Large intestine (tissue), 12 donors: ENCODE measurements at places on chromosomes 5 and 9. TPM values are rescaled to one million over a fixed set of nuclear protein-coding genes. Genes with fewer than 3 reads are reported as not detected.
A peak's percentile ranks its signal among the peaks of the same experiment; 100 is the strongest.

DNA sequence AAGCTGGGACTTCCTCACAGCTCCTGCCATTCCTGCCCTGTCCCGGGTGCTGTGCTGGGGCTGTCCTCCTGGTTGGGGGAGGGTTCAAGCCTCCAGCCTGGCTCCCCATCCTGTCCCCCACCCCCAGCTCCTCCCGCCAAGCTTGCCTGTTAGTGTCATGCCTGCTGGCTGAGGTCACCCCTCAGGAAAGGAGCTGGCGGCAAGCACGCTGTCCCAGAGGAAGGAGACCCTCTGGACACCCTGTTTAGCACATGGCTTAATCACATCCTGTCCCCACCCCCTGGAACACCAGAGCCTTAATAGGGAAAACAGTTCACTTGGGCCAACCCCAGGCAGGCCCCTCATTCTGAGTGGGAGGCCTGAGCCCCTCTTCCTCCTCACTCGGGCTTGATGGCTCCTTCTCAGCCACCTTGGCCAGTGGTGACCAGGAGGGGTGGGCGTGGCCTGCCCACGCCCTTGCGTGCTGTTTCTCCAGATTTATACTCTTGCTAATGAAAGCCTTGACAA lies 9.2 kb upstream of the PHYHD1 start:
- DNase-seq, result peak; percentile 32

GRCh38 chr5:137035480-137035878 lies 463.6 kb downstream of the SPOCK1 start:
- DNase-seq, result no peak

DNA sequence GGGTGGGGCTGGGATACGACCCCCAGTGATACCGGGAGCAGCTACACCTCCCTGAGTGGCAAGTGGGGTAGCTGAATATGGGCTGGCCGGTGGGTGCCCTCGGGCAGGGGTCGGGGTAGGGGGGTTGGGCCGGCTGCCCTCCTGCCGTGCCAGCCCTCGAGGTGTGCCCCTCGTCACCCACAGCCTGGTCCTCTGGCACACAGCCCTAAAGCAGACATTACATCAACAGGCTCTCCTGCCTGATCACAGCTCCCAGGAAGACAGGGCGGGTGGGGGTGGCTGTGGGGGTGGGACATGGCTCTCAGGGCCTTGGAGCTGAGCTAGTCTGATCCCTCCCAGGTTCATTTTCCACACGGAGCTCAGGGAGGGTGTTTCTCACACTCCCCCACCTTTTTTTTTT lies 23.2 kb downstream of the FBXW5 start:
- no peak for DNase-seq

DNA sequence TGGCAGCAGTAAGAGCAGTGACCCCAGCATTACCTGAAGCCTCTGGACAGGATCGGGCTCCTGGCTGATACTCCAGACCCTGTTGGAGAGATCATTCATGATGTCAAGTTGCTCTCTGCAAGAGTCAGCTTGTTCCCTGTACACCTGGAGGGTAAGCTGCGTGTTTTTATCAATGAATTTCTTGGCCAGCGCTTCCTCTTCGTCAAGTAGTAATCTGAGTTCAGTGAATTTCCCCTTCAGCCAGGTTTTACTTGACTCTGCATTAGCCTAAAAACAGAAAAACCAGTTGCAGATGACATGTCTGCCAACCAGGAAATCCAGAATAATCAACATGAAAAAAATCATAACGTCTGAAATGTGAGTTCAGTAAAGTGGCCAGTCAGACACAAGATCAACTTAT lies 19.1 kb downstream of the TRIM14 start:
- DNase-seq, result no peak

- no peak for DNase-seq
Measured at GRCh38 chr5:142461028-142461590, 136.3 kb upstream of the SPRY4 start.

DNA sequence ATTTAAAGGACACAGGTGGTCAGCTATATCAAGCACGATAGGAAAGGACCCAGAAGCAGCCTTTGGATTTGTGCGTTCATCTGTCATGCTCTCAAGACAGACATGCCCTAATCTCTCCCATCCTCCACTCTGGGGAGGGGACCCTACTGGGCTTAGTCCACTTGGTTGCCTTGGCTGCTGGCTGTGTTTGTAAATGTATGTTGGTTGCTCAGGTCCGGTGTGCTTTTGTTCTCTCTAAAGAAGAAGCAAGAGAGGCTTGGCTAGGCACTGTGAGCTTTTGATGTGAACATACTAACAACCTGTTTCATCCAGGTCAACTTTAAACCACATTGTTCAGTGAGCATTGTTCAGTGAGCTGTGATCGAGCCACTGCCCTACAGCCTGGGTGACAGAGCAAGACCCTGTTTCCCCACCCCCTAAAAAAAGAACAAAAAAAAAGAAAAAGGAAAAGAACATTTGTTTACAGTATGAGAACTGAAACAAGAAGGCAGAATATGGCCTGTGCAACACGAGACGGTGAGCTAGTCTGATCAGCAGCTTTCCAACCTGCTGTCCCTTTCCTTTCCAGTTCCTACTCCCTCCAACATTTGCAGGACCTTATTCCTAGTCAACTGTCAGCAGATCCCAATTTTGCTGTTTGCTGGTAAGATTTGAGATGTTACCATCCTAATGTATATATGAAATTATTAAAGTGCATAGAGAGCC lies 228.3 kb downstream of the ARHGAP26 start:
- DNase-seq, result no peak

DNA sequence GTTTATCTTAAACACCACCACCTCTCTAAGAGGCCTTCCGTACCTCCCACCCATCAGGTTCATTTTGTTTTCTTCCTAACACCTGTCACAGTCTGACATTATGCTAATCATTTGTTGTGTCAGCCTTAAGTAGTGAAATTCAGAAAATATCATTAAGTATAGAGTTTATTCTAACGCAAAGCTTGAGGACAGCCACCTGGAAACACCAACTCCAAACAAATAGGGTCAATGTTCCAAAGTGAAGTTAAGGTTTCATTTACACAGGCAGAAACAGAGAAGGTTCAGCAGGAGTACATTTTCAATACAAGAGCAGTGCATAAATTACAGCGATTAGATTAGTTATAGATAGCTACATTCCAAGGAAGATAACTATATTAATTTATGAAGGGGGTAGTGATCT lies 1.3 kb upstream of the SMC5 start:
- DNase-seq, result no peak

The VLDLR gene
- polyA plus RNA-seq, result 9.1 TPM

GRCh38 chr5:173051746-173052145 lies 4.4 kb upstream of the CREBRF start:
- no peak for DNase-seq

GRCh38 chr9:132357764-132358163 lies 3.0 kb upstream of the SETX start:
- DNase-seq, result no peak

GRCh38 chr5:7869474-7870136 lies 657 bp downstream of the MTRR start:
- no peak for DNase-seq

The TEX48 gene
- polyA plus RNA-seq, result not detected

The IFNA21 gene
- polyA plus RNA-seq, result 0.13 TPM

The PCDHA1 gene
- 0.55 TPM for polyA plus RNA-seq

The TMC1 gene
- 0.16 TPM for polyA plus RNA-seq

DNA sequence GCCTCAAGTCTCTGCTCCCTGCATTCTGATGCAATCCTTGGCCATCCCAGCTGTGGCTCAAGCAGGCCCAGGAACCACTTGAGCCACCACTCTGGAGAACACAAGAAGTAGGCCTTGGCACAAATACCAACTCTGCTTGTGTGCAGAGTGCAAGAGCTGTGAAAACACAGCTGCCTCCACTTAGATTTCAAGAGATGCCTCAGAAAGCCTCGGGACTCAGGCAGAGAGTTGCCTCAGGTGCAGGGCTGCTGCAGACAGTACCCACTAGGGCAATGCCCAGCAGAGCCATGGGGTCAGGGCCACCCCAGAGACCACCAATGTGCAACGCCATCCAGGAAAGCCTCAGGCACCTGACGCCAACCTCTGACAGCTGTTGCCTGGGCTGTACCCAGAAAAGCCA lies 82.4 kb downstream of the FREM1 start:
- DNase-seq, result no peak

The MED22 gene
- 20.2 TPM for polyA plus RNA-seq

- DNase-seq, result no peak
Measured at GRCh38 chr9:124004593-124004992, 7.0 kb upstream of the LHX2 start.

The ARID3C gene
- polyA plus RNA-seq, result 0.12 TPM

The RNF208 gene
- 11.0 TPM for polyA plus RNA-seq

DNA sequence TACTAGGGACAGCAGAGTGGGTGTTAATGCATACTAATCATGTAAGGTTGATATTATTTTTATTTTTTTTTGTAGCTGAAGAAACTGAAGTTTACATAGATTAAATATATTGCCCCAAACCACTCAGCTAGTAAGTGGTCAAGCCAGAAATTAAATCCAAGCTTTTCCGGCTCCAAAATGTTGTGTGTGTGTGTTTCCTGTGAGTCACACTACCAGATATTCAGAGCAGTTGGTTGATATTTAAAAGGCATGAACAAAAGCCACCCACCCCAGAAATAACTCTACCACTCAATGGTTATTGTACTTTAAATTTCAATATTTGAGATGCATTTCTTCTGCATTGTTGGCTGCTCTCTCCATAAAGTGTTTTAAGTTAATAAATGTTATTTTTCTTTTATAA lies 29.5 kb downstream of the KCNN2 start:
- DNase-seq, result no peak

The SLC23A1 gene
- 49.8 TPM for polyA plus RNA-seq

DNA sequence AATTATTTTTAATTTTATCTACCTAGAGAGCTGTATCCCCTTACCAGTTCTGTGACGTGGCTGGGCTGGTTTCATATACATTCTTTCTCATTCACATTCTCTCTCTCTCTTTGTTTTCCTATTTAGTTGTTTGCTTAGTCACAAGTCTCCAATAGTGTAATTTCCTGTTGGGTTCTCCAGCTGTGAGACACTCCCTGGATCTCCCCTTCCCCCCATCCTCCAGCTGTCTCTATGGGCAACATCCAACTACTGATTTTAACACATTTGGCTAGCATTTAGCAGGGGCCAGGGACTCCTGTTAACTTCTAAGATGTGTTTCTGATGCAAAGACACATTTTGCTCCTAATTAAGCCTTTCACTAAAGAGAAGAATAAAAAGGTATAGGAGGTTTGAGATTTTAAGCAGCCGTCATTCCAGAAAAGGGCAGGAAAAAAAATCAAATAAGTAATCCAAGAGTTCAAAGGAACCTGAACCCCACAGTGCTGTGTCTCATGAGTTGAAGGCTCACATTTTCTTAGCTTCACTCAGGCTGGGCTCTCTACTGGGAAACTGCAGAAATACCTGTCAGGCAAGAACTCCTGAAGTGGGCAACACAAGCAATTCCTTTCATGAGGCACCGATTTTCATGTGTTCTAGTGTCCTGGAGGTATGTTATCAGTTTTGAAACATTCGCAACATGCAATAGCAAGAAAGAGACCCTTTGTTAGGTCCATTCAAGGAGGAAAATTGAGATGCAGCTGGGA lies 198.7 kb upstream of the C9orf72 start:
- no peak for DNase-seq

The CAMK4 gene
- polyA plus RNA-seq, result 10.9 TPM

- DNase-seq, result peak; percentile 29
Measured at GRCh38 chr9:135993765-135994500, 32.8 kb upstream of the UBAC1 start.

The TDRD7 gene
- polyA plus RNA-seq, result 23.0 TPM

The CCDC112 gene
- 8.2 TPM for polyA plus RNA-seq

DNA sequence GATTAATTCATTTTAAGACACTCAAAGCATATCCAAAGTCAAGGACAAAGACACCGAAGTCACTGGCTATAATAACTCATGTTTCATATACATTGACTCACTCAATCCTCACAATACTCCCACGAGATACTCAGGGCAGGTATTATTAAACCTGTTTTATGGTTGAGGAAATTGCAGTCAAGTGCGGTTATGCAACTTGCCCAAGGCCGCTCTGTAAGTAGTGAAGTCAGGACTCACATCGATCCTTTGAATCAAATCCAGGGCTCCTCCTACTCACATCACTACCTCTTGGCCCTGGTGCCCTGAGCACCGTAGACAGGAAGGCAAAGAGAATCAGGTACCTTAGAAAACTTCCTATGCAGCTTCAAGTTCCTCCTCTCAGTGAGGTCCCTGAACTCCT lies 87.8 kb upstream of the APC start:
- peak; percentile 92 for DNase-seq

DNA sequence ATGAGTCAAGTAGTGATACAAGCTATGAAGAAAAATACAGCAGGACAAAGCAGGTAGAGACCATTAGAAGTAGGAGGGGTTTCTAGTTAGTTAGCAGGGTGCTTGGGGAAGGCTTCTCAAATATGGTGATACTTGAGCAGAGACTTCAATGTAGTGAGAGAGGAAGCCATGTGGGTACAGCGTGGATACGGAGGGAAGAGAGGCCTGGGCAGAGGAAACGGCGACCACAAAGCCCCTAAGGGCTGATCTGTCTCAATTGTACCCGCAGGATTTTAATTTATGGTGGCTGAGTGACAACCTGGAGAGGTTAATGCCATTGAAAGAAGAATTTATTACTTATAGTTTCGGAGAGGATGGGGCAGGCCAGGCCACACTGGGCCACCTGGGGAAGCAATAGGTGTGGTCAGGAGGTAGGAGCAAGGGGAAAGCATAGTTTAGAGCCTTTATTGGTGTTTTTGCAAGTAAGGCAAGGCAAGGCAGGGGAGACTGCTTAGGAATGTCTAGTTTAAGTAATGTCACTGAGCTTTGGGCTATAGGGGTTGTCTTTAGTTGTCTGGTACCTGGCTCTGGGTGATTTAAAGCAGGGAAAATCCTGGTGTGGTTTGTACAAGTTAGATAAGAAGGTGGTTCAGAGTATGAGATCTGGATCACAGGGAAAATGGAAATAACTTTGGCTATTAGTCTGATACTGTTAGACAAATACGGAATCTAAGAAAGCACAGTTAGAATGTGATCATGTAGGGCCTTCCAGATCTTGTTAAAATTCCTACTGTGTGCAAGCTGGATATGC lies 42.6 kb downstream of the GCNT4 start:
- no peak for DNase-seq

The STKLD1 gene
- polyA plus RNA-seq, result 2.4 TPM

DNA sequence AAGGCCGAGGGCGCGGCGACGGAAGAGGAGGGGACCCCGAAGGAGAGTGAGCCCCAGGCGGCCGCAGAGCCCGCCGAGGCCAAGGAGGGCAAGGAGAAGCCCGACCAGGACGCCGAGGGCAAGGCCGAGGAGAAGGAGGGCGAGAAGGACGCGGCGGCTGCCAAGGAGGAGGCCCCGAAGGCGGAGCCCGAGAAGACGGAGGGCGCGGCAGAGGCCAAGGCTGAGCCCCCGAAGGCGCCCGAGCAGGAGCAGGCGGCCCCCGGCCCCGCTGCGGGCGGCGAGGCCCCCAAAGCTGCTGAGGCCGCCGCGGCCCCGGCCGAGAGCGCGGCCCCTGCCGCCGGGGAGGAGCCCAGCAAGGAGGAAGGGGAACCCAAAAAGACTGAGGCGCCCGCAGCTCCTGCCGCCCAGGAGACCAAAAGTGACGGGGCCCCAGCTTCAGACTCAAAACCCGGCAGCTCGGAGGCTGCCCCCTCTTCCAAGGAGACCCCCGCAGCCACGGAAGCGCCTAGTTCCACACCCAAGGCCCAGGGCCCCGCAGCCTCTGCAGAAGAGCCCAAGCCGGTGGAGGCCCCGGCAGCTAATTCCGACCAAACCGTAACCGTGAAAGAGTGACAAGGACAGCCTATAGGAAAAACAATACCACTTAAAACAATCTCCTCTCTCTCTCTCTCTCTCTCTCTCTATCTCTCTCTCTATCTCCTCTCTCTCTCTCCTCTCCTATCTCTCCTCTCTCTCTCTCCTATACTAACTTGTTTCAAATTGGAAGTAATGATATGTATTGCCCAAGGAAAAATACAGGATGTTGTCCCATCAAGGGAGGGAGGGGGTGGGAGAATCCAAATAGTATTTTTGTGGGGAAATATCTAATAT lies 58.1 kb downstream of the BASP1 start:
- no peak for DNase-seq

The GRHPR gene
- 115 TPM for polyA plus RNA-seq
